Lower lobe of right lung (tissue), 2 donors: ENCODE measurements at places on chromosomes 16 and 17. TPM values are rescaled to one million over a fixed set of nuclear protein-coding genes. Genes with fewer than 3 reads are reported as not detected.

GRCh38 chr17:43779145-43780125 is 658 bp upstream of the DUSP3 start:
- no peaks in the 10 kb centered on the region for H3K27me3 ChIP-seq
- H3K36me3 ChIP-seq, result peaks cover 23% of the 10 kb centered on the region
- no peak for DNase-seq
- peak overlapping the region; percentile 95 for H3K4me3 ChIP-seq
- H3K27ac ChIP-seq, result peak overlapping the region; percentile 100
- peaks cover 45% of the 10 kb centered on the region for H3K4me1 ChIP-seq

DNA sequence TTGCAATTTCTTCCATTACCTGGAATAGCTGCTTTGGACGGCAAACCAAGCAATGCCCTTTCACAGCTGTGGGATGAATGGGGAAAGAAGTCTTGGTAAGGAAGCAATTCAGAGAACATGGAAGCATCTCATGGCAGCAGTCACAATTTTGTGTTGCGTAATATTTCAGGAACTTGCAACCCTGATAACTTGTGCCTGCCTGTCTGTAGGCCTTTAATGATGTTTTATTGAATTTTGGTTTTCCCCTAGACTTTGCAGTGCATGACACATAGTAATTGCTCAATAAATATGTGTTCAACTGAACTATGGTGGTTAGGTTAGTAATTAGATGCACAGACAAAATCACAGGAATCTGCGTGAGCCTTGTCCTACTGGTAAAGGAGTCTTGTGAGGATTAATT is 439.5 kb downstream of the WWOX start:
- no peak for DNase-seq
- no peaks in the 10 kb centered on the region for H3K36me3 ChIP-seq
- no peak overlapping the region for H3K4me3 ChIP-seq
- H3K4me1 ChIP-seq, result no peaks in the 10 kb centered on the region

- H3K27ac ChIP-seq, result no peak overlapping the region
- no peaks in the 10 kb centered on the region for H3K36me3 ChIP-seq
- no peaks in the 10 kb centered on the region for H3K4me1 ChIP-seq
Measured at GRCh38 chr16:35188288-35189155, 1729.1 kb downstream of the TP53TG3F start.

DNA sequence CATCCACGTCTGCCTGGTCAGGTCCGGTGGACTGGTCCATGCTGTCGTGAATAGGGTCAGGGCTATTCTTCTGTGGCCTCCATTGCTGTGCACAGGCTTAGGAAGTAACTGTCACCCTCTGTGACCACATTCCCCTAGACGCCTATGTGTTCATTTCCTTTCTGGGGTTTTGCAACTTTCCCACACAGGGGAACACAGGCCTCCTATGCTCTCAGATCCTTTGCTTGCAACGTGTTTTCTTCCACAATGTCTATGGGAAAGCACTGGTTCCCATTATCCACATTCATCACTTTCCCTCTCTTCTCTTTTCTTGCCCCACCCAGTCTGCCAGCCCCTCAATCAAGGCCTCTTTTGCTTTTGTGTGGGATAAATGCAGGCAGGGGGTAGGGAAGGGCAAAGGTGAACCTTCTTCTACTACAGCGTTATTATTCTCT is 43.2 kb upstream of the DNAJA2 start:
- no peak overlapping the region for H3K27ac ChIP-seq
- no peaks in the 10 kb centered on the region for H3K36me3 ChIP-seq
- H3K4me1 ChIP-seq, result no peaks in the 10 kb centered on the region
- no peaks in the 10 kb centered on the region for H3K27me3 ChIP-seq
- no peak overlapping the region for H3K4me3 ChIP-seq

GRCh38 chr16:83715217-83715920 is 92.4 kb upstream of the HSBP1 start:
- H3K27me3 ChIP-seq, result no peaks in the 10 kb centered on the region
- DNase-seq, result peak; percentile 58
- H3K4me1 ChIP-seq, result peaks cover 6% of the 10 kb centered on the region
- peak overlapping the region; percentile 80 for H3K27ac ChIP-seq
- H3K4me3 ChIP-seq, result no peak overlapping the region

DNA sequence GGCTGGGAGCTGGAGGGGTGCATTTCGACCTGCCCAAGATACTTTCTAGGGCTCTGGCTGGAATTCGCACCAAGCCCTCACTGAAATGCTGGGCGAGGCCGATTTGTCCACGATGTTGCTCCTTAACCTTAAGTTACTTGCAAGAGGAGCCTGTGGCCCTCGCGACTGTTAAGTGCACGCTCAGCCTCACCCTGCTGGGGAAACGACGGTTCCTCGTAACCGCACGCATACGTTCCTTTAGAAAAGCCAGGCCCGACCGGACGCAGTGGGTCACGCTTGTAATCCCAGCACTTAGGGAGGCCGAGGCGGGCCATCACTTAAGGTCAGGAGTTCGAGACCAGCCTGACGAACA is 607 bp upstream of the NCOR1 start:
- peak overlapping the region; percentile 97 for H3K27ac ChIP-seq
- H3K4me1 ChIP-seq, result peaks cover 46% of the 10 kb centered on the region
- DNase-seq, result peak; percentile 72
- no peaks in the 10 kb centered on the region for H3K27me3 ChIP-seq
- H3K4me3 ChIP-seq, result peak overlapping the region; percentile 87

DNA sequence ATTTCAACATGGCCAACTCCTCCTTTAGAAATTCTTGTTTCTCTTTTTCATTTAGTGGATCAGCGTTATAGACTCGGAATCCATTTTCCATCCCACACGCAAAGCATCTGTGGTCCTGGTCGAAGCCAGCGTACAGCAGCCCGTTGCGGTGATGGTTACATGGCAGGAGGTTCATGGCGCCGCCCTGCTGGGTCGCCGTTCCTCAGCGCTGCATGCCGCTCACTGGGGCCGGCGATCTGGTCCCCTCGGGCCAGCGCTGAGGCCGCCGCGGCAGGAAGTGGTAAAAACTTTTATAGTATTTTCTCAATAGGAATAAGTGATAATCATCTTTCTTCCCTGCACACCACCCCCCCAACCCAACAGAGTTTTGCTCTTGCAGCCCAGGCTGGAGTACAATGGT is 29.9 kb upstream of the RHOT1 start:
- no peaks in the 10 kb centered on the region for H3K27me3 ChIP-seq
- no peak overlapping the region for H3K4me3 ChIP-seq
- H3K4me1 ChIP-seq, result peaks cover 9% of the 10 kb centered on the region
- no peaks in the 10 kb centered on the region for H3K36me3 ChIP-seq
- no peak for DNase-seq

DNA sequence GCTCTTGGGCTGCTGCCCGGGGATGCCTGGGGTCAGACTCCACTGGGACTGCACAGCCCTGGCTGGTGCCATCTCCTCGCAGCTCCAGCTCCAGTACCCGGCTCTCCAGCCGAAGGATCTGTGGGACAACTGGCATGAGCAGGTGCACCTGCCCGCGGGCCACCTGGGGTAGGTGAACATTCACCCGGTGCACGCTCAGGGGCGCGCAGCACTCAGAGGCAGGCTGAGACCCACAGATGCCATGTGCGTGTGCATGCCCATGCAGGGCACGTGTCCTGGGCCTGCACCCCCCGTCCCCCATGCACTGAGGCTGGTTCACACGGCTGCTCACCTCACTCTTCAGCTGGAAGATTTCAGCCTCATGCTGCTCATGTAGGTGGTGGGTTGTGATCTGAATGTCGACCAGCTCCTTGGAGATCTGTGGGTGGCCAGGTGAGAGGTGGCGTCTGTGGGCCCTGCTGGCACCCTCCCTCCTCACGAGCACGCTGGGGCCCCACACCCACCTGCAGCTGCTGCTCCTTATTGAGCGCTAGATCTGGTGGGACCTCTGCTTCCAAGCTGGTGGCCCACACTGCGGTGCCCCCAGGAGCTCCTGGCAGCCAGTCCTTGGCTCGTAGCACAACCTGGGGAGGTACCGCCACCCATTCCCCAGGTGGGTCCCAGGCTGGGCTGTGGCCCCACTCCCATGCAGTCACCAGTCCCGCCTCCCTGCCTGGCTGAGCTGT is 618 bp downstream of the CCDC78 start:
- peaks cover 33% of the 10 kb centered on the region for H3K4me1 ChIP-seq
- no peak for DNase-seq
- H3K36me3 ChIP-seq, result peaks cover 5% of the 10 kb centered on the region
- no peak overlapping the region for H3K27ac ChIP-seq

GRCh38 chr17:12342609-12343435 is 322.1 kb downstream of the MAP2K4 start:
- no peak overlapping the region for H3K27ac ChIP-seq
- DNase-seq, result no peak
- no peaks in the 10 kb centered on the region for H3K27me3 ChIP-seq
- no peaks in the 10 kb centered on the region for H3K4me1 ChIP-seq

DNA sequence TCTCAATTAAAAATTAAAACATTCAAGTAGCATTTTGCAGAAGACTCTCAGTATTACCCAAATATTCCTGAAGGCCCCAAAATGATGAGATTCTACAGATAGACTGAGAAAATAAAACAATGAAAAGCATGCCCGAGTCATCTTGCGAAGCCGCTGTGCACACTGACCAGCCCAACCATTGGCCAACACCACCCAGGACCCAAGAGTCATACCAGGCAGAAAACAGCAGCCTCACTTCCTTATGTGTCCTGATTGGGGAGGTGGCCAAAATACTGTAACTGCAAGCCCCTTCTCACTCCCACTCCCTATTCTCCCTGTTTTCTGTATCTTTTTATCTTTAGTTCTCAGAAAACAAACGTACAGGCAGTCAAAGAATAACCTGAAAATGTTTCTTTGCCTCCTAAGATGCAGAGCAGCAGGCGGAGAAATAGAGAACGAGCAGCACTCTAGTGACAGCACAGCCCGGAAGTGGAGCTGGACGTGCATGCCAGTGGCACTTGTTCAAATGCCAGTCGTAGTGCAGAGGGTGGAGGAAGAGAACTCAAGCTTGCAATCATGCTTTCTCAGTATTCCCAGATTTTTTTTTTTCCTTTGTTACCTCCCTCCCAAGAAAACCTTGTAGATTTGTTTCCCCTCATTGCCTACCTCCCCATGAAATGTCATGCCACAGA is 182.3 kb upstream of the SOX9 start:
- no peaks in the 10 kb centered on the region for H3K4me1 ChIP-seq
- H3K27ac ChIP-seq, result no peak overlapping the region
- H3K4me3 ChIP-seq, result no peak overlapping the region
- H3K27me3 ChIP-seq, result no peaks in the 10 kb centered on the region

DNA sequence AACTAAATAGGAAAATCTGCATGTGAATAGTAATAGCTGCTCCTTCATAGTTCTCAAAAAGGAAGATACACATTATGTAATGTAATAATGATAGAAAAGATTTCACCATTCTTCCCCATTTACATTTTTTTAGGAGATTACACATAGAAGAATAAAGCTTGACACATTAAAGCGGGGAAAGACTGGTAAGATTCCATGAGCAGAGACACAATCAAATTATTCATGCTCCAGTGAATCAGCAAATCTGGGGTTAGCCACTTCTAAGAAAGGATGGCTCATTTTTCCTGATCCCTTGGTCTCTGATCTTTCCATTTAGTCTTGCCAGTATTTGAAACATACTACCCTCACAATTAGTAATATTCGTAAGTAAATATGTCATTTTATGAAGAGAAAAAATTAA is 81.9 kb downstream of the CA4 start:
- no peak for DNase-seq
- no peaks in the 10 kb centered on the region for H3K4me1 ChIP-seq
- H3K36me3 ChIP-seq, result peaks cover 34% of the 10 kb centered on the region
- no peaks in the 10 kb centered on the region for H3K27me3 ChIP-seq

GRCh38 chr17:39782980-39783379 is 45.2 kb downstream of the GRB7 start:
- H3K36me3 ChIP-seq, result no peaks in the 10 kb centered on the region
- H3K4me3 ChIP-seq, result no peak overlapping the region
- H3K27ac ChIP-seq, result peak overlapping the region; percentile 2

- peaks cover 32% of the 10 kb centered on the region for H3K36me3 ChIP-seq
- peak; percentile 60 for DNase-seq
- peak overlapping the region; percentile 76 for H3K27ac ChIP-seq
- peaks cover 49% of the 10 kb centered on the region for H3K4me1 ChIP-seq
- peak overlapping the region; percentile 71 for H3K4me3 ChIP-seq
Measured at GRCh38 chr17:38705523-38705802, 390 bp downstream of the MLLT6 start.

GRCh38 chr16:84683691-84684591 is 15.9 kb upstream of the USP10 start:
- no peak overlapping the region for H3K4me3 ChIP-seq
- H3K36me3 ChIP-seq, result no peaks in the 10 kb centered on the region
- no peak overlapping the region for H3K27ac ChIP-seq
- H3K4me1 ChIP-seq, result no peaks in the 10 kb centered on the region
- DNase-seq, result no peak
- H3K27me3 ChIP-seq, result peaks cover 3% of the 10 kb centered on the region

- no peak overlapping the region for H3K4me3 ChIP-seq
- no peaks in the 10 kb centered on the region for H3K4me1 ChIP-seq
- H3K27ac ChIP-seq, result no peak overlapping the region
- DNase-seq, result no peak
- H3K27me3 ChIP-seq, result peaks cover 4% of the 10 kb centered on the region
Measured at GRCh38 chr16:49552313-49552928, 178.8 kb downstream of the C16orf78 start.

DNA sequence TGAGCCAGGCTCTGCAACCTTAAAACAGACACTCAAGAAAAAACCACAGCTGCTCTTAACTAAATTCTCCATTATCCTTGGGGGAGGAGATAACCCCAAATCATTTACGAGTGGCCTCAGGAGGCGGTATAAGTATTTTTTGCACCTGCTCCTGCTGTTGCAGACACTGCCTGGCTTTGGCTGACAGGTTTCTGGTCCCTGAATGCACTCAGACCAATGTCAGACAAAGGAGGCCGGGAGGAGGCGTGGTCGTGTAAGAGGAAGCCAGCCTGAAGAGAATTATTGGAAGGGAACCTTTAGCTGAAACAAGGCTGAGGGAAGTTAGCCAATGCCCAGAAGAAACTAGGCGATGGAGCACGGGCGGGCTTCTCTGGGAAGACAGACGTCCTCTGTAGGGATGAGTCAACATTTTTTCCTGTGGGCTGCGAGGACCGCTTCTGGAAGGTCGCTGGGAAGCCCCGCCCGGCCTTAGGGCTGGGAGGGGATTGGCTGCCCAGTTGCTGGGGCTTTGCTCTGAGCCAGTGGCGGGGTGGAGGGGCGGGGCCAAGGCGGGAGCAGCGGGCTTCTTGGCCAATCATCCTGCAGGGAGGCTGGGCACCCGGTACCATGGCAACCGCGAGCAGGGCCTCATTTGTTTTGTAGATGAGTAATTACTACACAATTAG is 82.3 kb downstream of the CCDC182 start:
- H3K27ac ChIP-seq, result peak overlapping the region; percentile 56
- H3K4me1 ChIP-seq, result peaks cover 18% of the 10 kb centered on the region
- H3K36me3 ChIP-seq, result no peaks in the 10 kb centered on the region
- H3K4me3 ChIP-seq, result peak overlapping the region; percentile 45

- H3K4me3 ChIP-seq, result no peak overlapping the region
- no peak for DNase-seq
- no peaks in the 10 kb centered on the region for H3K36me3 ChIP-seq
Measured at GRCh38 chr16:64545768-64546167, 576.1 kb downstream of the CDH11 start.

GRCh38 chr16:81315271-81316175 is 761 bp downstream of the GAN start:
- H3K4me3 ChIP-seq, result peak overlapping the region; percentile 80
- H3K27ac ChIP-seq, result peak overlapping the region; percentile 91
- H3K27me3 ChIP-seq, result no peaks in the 10 kb centered on the region

The SLC35G6 gene
- not detected for total RNA-seq

The RCVRN gene
- not detected for total RNA-seq

The KRT31 gene
- total RNA-seq, result not detected

The DHX58 gene
- 40.4 TPM for total RNA-seq

The SLC5A2 gene
- total RNA-seq, result 2.0 TPM

The RMI2 gene
- 1.7 TPM for total RNA-seq

The CIBAR2 gene
- 12.8 TPM for total RNA-seq

The CEP295NL gene
- 5.5 TPM for total RNA-seq

The TTYH2 gene
- total RNA-seq, result 7.7 TPM

The CES4A gene
- total RNA-seq, result 14.8 TPM

The AIPL1 gene
- not detected for total RNA-seq

The RAB11FIP3 gene
- 32.2 TPM for total RNA-seq

The USP10 gene
- 62.7 TPM for total RNA-seq

The CTRB1 gene
- not detected for total RNA-seq

The KCNJ18 gene
- not detected for total RNA-seq
